ENCODE measurements at places on chromosomes 12 and 14.
A peak's percentile ranks its signal among the peaks of the same experiment; 100 is the strongest.

DNA sequence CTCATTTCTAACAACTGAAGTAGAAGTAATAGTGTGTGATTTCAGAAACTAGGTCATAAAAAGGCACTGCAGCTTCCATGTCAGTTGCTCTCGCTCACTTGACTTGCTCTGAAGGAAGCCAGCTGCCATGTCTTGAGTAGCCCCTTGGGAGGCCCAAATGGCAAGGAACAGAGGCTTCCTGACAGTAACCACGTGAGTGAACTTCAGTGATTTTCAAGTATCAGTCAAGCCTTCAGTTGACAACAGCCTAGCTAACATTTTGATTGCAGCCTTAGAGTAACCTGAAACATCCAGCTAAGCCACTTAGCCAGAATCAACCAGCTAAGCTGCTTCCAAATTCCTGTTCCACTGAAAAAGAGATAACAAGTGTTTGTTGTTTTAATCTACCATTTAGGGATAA, 26.7 kb downstream of the TOGARAM1 start:
- DNase-seq = no peak

- DNase-seq = no peak
These were observed 118.7 kb upstream of the TMCC3 start for GRCh38 chr12:94769047-94769420.

- no peak for DNase-seq
These were observed 399.5 kb downstream of the PDZRN4 start for GRCh38 chr12:41587574-41587973.

- no peak for DNase-seq
These were observed 1.1 kb downstream of the MGST1 start for GRCh38 chr12:16348435-16349130.

DNA sequence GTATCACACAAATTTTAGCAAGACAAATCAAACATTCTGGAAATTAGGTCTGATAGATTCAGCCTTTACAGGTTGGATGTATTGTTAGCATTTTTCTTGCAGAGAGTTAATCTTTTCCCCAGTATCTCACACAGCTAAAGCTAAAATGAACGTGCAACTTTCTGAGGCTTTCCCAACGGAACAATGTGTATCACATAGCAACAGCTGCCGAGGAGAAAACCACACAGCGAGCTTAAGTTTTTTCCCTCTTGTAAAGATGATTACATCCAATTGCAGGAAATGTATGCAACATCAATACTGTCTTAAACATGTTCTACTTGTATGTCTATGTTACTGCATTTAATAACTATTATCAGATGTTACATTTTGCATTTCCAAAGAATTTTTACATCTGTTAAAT, 182.2 kb downstream of the CCDC59 start:
- no peak for DNase-seq

DNA sequence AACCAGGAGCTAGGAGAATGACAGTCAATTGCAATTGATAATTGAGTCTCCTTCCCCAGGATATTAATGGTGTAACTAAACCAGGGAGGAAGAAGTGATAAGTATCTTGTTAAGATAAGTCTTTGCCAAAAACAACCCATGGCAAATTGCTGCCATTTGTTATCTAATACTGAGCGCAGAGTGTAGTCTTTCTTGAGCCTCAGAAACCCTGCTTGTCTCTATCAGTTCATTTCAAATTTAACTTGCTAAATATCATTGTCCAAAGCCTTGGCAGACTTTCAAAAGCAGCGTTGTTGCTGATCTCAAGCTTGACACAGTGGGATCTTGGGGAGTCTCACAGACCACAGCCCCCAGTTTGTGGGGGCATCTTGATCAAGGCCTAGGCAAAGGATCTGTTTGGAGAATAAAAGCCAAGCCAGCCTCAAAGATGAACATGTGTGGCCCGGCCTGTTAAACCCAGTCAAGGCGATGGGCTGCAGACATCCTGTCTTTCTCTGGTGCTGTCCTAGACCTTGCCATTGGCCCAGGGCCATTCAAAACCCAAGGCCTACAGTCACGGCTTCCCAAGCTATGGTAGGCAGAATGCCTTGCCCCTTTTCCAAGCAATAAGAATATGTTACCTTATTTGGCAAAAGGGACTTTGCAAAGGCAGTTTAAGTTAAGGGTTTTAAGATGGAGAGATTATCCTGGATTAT, 164.2 kb downstream of the CHST11 start:
- no peak for DNase-seq

GRCh38 chr14:105486163-105486973, at the start of gene CRIP1:
Gene CRIP1 (plus strand): TSS chr14:105486886. CDS start chr14:105487260, 374 bp downstream.
- no peak for DNase-seq

- no peak for DNase-seq
These were observed 117.1 kb upstream of the PTPRB start for GRCh38 chr12:70754330-70754741.

GRCh38 chr12:32298917-32299316, 100.4 kb upstream of the FGD4 start:
- peak; percentile 25 for DNase-seq

DNA sequence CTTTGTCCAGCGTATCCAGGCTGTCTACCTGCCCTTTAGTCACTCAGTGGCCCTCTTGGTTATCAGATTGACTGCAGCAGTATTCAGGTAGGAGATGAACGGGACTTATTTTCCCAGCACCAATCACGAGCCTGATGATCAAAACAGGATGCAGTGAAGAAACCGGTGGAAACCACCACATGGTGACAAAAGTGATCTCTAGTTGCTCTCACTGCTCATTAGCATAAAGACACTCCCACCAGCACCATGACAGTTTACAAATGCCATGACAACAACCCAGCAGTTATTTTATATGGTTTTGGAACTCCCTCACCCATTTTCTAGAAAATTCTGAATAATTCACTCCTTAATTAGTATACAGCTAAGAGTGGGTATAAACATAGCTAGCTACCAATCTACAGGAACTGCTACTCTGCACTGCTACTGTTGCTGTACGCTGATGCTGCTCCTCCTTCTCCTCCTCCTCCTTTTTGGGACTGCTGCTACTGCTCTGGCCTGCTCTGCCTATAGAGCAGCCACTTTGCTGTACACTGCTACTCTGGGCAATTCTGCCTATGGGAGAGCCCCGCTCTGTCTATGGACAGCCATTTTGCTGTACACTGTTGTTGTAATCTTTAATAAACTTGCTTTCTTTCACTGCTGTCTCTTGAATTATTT, 142.5 kb upstream of the SSTR1 start:
- DNase-seq = no peak

DNA sequence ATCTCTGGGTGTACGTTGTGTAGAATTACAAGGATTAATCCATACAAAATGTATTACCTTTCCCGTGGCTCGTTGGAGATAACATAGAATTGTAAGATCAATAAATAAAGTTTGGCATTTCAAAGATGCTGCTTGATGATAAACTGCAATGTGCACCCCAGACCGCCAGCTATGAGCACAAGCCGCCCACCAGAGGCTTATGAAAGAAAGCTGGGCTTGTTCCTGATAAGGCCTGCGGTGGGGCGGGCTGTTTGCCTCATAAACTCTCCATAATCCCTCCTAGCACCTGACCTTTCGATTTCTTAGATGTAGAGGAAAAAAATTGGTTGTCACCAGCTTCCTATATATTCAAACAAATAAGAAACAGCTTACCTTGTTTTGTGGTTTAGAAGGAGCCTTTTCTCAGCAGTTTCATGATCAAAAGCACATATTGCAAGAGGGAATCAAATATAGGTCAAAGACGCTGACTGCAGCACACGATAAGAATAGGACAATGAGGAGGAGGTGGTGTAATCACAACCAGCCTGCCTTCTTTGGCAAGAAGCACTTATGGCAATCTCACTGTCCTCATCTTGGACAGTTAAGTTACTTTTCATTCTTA, 293.6 kb downstream of the RMST start:
- DNase-seq = no peak

DNA sequence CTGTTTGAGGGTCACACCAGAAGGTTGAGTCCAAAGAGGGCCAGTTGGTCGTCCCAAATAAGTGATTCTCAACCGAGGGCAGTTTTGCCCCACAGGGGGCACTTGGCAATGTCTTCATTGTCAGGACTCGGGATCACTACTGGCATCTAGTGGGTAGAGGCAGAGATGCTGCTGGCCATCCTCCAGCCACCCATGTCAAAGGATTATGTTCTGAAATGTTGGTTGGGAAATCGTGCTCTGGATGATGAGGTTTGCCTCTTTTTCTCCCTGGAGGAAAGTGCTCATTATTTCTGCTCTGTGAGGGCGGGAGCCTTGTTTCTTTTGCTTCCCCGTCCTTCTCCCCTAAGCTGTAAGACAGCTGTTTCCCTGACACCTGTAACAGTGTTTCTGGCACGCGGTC, 3.6 kb downstream of the ZNF839 start:
- DNase-seq = no peak

- no peak for DNase-seq
These were observed 12.5 kb downstream of the NAA25 start for GRCh38 chr12:112096070-112096469.

DNA sequence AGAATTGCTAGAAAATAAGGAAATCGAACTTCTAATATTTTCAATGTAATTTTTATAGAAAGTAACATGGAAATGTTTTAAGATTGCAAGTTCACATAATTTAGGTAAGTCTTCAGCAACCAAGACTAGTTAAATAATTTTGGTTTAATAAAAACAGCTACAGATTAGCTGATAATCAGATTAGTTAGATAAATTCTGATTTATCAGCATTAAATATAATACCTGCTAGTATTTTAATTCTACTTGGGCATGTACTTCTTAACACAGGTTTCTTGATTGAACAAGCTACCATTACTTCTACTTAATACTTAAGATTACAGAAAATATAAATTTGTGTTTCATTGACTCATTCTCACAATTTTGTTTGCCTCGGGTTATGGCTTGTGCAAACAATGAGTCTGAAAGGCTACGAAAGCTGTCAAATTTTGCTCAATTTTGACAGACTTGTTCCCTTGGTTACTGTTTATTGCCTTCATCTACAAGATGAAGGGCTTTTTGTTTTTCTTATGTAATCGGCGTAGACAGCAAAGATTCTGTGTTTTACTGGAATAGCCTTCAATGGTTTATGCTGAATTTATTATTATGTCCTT, 116.1 kb upstream of the NUDT4 start:
- no peak for DNase-seq

DNA sequence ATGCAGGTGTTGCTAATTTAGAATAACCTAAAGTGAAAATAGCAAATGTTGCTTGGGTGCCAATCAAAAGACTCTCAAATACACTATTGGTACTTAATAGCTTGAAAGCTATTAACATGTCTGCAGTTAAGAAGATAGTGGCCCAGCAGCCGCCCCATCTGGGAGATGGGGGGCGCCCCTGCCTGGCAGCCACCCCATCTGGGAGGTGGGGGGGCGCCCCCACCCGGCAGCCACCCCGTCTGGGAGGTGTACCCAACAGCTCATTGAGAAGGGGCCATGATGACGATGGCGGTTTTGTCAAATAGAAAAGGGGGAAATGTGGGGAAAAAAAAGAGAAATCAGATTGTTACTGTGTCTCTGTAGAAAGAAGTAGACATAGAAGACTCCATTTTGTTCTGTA, 923.1 kb upstream of the MDGA2 start:
- no peak for DNase-seq

- no peak for DNase-seq
These were observed 61.1 kb downstream of the RASSF9 start for GRCh38 chr12:85775091-85775490.

DNA sequence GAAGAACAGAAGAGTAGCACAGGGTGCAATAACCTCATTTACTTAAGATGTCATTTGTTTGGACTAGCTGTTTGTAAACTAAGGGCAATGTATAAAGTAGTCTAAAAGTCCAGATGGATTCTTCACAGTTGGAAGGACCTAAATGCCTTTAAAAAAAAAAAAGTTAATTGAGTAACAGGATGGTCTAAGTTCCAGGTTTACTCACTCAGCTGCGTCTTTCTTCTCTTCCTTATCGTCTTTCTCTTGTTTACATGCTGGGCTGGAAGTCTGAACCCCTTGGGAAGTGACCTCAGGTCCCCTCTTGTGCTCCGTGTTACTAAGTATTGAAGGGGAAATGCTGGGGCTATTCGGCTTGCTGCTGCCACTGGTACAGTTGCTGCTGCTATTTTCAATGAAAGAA, 82.5 kb downstream of the SH2B3 start:
- DNase-seq = no peak

GRCh38 chr12:15274561-15274967, 47.7 kb upstream of the PTPRO start:
- DNase-seq = no peak

DNA sequence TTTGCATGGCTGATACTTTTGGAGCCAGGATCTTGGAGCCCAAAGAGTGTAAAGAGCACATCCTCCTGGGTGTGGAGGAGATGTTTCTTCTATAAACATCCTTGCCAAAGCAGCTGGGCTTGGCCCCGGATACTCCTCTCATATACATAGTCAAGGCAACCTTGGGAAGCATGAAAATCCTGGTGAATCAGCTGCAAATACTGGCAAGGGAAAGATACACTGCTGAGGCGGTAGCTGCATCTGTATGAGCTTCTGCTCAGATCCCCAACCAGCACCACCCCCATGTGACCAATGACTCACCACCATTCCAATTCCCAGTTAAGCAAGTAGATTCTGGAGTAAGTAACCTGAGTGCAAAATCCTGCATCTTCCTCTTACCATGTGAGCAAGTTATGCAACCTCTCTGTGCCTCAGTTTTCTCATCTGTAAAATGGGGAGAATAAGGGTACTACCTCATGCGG, 567.4 kb downstream of the MED13L start:
- peak; percentile 96 for DNase-seq

DNA sequence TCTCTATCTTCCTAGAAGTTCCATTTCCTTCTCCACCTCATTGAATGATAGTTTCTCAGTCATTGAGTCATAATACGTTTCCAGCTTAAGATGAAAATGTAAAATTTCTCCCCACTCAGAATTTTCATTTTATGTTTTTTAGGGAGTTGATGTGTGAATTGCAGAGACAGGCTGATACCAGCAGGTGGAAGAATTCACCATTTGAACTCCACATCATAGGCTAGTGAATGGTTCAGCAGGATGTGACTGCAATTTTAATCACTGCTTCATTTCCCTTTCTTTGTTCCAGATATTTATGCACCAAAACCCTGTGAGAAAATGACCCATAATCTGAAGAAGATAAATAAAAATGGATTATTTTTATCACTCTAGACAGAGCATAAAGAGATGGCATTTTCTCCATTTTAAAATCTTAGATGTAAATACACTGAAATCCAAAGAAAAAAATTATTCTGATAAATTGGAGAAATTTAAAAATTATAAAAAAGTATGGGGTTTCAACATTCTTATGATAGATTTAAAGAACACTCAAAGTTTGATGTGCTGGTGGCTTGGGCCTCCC, 10.6 kb upstream of the PYGL start:
- peak; percentile 35 for DNase-seq
